Caco-2 (cell line): ENCODE measurements at places on chromosomes 7 and 10.

DNA sequence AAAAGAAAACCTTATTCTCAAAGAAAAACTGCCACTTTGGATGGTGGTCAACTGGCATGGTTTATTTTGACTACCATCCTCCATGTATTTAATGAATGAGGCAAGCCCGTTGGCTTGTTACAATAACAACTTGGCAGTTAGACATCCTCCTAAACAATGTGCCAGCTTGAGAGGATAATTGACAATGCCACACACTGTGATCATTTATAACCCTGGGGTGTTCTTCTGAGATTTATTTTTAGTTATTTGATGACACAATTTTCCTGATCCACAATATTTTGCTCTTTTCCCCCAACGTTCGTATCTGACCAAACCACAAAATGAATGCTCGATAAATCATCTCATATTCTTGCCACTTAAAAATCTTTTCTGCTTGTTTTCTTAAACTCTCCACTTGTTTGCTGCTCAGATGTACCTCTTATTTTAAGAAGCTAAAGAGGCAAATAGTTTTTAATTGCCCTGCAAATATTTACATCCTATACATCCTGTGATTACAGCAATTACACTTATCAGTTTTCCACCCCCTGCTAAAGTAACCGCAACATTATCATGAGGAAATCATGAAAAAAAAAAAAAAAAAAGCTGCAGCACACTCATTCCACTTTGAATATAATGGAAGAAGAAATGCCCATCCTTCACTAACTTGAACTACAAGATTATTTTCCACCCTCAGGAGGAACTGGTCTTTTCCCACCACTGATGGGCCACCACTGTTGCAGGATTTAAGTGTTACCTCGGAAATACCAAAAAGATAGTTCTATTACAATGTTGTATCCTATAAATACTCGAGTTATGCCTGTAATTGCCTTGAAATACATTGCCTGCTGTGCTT, 119.9 kb downstream of the MBL2 start:
- no peak for DNase-seq

GRCh38 chr10:83959328-83959727, 180.0 kb upstream of the GHITM start:
- DNase-seq: no peak

DNA sequence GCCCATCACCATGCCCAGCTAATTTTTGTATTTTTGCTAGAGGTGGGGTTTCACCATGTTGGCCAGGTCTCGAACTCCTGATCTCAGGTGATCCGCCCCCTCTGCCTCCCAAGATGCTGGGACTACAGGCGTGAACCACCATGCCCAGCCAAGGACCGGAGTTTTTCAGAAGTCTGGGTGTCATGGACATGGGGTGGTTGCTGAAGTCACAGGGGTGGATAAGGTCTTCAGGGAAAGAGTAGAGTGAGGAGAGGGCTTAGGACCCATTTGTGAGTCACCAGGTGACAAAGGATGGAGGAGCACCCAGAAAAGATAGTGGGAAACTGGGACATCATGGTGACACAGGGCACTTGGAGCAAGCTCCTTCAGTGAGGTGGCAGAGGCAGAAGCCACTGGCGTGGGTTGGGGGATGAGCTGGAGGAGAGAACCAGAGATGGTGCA, 2.8 kb upstream of the GPRIN2 start:
- DNase-seq: peak; percentile 20

DNA sequence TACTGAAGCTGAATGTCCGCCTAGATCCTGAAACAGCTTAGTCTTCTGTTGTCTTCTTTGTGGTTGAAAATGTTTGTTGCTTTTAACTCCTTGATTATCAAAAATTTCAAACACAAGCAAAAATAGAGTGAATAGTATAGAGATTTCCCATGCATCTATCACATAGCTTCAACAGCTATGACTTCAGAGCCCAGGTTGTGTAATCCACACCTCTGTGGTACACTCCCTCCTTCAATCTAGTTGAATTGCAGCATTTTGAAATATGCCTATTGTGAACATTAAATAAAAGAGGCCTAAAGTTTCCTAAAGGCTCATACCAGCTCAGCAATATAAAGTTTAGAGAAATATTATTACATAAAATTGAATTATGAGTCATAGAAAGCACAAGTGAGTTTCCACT, 204.7 kb upstream of the HDAC9 start:
- DNase-seq: no peak

- DNase-seq: no peak
These were observed 54.6 kb upstream of the STARD3NL start for GRCh38 chr7:38123494-38123893.

DNA sequence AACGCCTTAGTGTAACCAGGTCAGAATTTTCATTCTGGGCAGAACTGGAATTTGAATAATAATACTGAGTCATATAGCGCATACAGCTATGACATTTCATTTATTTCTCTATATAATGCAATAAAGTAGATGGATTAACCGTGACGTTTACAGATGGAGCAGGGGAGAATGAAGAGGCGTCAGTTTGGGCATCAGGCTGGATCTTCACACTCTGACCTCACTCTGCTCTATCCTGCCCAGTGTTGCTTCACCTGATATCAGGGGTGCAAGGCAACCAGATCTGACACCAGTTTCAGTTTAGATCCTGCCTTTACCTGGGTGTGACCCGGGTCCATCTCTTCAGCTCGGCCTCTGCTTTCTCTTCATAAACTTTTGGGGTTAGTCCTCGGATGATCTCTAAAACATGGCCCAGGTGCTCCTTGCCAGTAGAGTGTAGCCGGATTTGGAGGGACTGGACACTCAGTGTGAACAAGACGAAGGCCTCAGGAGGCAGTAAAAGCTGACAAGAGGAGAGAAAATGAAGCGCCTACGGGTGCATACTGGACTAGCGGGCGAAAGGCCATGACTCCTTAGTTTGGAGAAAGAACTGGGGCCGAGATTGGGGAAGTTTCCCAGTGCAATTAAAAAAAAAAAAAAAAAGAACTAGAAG, 1.4 kb upstream of the ZYX start:
- no peak for DNase-seq

- peak; percentile 52 for DNase-seq
These were observed at the start of gene ADAP1 for GRCh38 chr7:954330-955238. TSS of gene ADAP1 (minus strand) at chr7:954680. CDS start at chr7:954477, 203 bp downstream.

GRCh38 chr10:103895411-103896186, 22.4 kb downstream of the STN1 start:
- no peak for DNase-seq

GRCh38 chr7:47188653-47189315, 393.1 kb downstream of the TNS3 start:
- no peak for DNase-seq

DNA sequence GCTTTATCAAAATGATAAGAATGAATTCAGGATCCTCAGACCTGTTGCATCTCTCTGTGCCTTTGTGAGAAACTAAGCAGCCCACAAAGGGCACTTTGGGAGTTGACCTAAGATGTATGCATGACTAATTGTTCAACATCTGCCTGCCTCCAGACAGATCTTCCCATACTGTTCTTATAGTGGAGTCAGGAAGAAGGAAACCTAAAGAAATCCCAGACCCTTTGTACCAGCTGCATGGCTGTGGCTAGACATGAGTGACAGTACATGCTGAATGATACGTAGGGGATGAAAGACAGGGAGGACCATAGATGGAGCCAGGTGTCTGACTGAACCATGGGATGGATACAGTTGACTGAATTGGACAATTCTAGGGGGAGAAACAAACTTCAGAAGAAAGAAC, 148.7 kb upstream of the PCGF5 start:
- no peak for DNase-seq
